CD4-positive, alpha-beta T cell treated with Interleukin-21 for 1 hour (primary cell): ENCODE measurements at places on chromosomes 16 and 17.

- DNase-seq = no peak
Observed at GRCh38 chr16:24478401-24478800, 61.0 kb upstream of the RBBP6 start.

DNA sequence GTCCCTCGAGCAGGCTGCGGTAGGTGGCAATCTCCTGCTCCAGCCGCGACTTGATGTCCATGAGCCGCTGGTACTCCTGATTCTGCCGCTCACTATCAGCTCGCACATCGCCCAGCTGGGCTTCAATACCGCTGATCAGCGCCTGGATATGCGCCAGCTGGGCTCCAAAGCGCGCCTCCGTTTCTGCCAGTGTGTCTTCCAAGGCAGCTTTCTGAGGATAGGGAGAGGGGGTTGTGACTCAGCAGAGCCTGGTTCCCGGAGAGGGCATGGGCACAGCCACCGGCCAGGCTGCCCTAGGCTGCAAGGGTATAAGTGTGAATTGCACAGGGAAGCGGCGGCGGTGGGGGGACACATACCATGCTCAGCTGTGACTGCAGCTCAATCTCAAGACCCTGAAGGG lies 4.3 kb downstream of the KRT19 start:
- no peak for DNase-seq

DNA sequence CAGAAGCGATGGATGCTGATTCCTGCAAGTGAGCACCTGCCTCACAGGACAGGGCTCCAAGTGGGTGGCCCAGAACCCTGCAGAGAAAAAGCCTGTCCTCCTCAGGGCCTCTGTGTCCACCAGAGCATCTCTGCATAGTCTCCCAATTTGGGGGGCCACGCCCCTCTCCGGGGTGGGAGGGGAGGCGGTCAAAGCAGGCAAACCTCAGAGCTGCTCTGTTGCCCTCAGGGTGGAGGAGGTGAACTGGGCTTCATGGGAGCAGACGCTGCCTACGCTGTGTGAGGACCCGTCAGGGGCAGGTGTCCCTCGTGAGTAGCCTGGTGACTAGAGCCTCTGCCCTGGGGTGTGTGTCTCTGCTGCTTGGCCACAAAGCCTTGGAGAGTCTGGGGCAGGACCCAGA lies 19.3 kb downstream of the TRPV2 start:
- DNase-seq = no peak

DNA sequence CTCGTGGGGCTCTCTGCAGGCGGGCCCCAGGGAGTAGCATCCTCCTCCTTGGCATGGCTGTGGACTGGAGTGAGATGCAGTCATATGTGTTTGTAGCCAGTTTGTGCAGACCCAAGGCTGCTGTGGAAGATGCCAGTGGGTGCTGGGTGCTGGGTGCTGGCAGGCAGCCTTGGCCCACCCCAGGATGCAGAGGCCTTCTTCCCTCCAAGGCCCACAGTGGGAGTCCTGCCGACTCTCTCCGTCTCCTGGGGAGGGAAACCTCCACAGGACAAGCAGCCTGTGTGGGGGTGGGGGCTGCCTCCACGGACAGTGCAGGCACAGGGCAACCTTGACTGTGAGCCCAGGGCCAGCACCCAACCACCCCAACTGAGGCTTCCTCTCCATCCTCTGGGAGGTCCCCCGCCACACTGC lies 13.8 kb upstream of the TMEM92 start:
- no peak for DNase-seq

DNA sequence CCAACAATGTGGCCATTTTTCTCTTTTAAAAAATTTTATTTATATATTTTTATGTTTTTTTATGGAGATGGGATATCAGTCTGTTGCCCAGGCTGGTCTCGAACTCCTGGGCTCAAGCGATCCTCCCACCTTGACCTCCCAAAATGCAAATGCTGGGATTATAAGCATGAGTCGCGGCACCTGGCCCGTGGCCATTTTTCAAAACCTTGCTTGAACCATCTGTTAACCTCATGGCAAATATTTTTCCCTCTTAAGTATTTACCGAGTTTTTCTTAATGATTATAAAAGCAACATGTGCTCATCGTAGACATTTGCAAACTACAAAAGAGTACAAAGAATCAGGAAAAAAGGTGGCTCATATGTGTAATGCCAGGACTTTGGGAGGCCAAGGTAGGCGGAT lies 127.6 kb downstream of the ABCC6 start:
- DNase-seq = no peak

GRCh38 chr17:7138800-7139381 lies 24.3 kb upstream of the ASGR2 start:
- no peak for DNase-seq

- no peak for DNase-seq
Observed at GRCh38 chr17:72090108-72090507, 30.7 kb upstream of the SOX9 start.

- no peak for DNase-seq
Observed at GRCh38 chr16:17409894-17410293, 60.9 kb downstream of the XYLT1 start.

GRCh38 chr16:49000594-49000993 lies 281.0 kb downstream of the CBLN1 start:
- no peak for DNase-seq

GRCh38 chr16:75074920-75075687 lies 41.5 kb downstream of the LDHD start:
- DNase-seq = peak; percentile 93

DNA sequence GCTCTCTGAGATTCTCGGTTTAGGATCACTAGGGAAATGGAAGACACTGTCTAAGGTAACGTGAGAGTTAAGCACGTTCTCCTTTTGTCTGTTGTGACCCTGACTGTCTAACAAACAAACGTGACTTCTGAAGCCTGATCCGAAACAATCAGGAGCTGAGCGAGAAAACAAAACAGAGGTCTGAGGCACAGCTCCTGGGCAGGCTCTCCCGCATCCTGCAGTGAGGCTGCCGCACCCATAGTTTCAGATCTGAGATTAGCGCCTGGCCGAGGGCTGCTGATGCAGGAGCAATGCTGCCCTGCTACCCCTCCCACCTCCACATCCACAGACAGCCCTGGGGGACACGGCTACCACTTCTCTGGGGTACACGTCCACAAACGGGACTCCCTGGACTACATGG lies 46.7 kb downstream of the RNF157 start:
- peak; percentile 52 for DNase-seq

GRCh38 chr16:83698964-83699363 lies 108.8 kb upstream of the HSBP1 start:
- no peak for DNase-seq

- DNase-seq = peak; percentile 81
Observed at GRCh38 chr16:57519796-57520360, 16.5 kb downstream of the CCDC102A start.

GRCh38 chr16:70399381-70399780 lies 39.5 kb downstream of the ST3GAL2 start:
- no peak for DNase-seq

- no peak for DNase-seq
Observed at GRCh38 chr17:72121164-72122009, 567 bp downstream of the SOX9 start.

- no peak for DNase-seq
Observed at GRCh38 chr17:34368946-34369500, 6.0 kb upstream of the CCL1 start.

- DNase-seq = no peak
Observed at GRCh38 chr16:14110728-14111251, 39.7 kb downstream of the MRTFB start.

GRCh38 chr16:71855937-71856662 lies 10.3 kb downstream of the ATXN1L start:
- peak; percentile 48 for DNase-seq

GRCh38 chr16:55944377-55944802 lies 69.2 kb upstream of the CES5A start:
- DNase-seq = peak; percentile 57

- no peak for DNase-seq
Observed at GRCh38 chr17:28065706-28066105, 23.2 kb downstream of the NLK start.

DNA sequence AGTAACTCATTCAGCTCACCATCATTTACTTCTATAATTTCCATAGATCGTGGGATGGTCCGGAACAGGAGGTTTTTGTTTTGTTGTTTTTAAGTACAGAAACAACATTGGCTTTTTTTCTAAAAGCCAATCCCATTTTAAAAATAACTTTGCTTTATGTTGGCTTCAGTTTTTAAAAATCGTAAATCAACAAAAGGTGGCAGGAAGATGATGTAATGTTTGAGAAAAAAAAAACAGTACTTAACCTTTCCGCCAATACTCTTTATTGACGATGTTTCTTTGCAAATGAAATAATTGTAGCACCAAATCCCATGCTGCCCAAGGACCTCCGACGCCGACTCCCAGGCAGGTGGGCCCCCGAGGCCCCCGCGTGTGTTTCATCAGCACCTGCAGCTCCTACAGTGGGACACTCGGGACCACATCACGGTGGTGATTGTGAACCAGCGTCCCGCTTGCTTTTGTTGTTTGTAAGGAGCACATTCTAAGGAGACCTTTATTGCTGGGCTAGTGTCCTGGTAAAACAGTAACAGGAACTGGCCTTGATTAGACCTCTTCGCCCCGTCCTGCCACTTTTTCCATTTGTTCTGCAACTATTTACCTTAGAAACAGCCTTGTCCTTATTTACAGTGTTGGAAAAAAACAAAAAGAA lies 140.2 kb upstream of the CHMP6 start:
- DNase-seq = no peak

- DNase-seq = no peak
Observed at GRCh38 chr16:78552716-78553115, 453.3 kb downstream of the WWOX start.

GRCh38 chr17:6303664-6304063 lies 131.3 kb downstream of the AIPL1 start:
- DNase-seq = no peak

DNA sequence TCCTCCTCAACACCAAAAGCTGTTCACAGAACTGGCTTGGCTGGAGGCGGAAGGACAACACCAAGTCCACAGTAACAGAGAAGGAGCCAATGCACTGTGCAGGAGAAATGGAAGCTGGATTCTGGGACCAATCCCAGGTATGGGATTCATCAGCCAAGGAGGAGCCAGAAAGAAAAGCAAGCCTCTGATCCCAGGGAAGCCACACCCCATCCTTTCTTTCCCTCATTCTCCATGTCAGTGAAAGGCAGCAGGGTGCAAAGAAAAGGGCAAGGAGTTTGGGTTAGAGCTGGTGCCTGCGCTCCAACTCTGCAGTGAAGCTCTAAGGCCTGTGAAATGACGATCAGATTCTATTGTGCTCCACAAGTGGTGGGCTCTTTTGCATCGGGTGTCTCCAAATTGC lies 11.0 kb downstream of the DCAKD start:
- no peak for DNase-seq

GRCh38 chr17:39508987-39509386 lies 47.7 kb downstream of the CDK12 start:
- no peak for DNase-seq
